ENCODE measurements at places on chromosomes 7 and 10.
A peak's percentile ranks its signal among the peaks of the same experiment; 100 is the strongest.

DNA sequence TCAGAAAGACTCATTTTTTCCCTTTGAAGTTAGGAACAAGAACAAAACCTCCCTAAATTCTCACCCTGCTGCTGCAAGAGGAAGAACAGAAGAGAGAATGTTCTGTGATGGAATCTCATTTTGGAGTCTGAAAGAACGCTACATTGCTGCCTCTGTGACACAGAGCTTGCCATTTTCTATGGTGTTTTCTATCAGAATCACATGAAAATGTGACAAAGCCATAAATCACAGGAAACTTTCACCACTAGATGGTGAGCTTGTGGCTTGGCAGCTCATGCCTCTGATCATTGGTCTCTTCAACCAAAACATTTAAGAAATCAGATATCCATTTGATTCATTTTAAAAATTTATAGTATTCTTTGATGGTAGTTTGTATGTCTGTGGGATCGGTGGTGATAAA, 82.9 kb downstream of the CADPS2 start:
- DNase-seq, result peak; percentile 46

DNA sequence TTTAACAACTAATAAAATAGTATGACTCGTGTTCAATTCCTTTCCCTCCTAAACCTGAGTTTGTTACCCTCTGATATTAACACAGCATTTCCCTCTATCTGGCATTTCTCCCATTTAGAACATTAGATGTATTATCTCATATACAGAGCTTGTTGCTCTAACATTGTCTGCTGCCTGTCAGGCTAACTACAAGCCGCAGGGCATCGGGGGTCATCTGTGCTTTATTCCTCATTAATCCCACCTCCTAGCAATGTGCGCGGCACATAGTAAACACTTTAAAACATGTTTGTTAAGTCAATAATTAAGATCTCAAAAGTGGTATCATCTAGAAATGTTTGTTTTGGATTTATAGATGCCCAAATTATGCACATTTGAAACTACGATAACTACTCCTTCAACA, 52.9 kb upstream of the NEBL start:
- no peak for DNase-seq

DNA sequence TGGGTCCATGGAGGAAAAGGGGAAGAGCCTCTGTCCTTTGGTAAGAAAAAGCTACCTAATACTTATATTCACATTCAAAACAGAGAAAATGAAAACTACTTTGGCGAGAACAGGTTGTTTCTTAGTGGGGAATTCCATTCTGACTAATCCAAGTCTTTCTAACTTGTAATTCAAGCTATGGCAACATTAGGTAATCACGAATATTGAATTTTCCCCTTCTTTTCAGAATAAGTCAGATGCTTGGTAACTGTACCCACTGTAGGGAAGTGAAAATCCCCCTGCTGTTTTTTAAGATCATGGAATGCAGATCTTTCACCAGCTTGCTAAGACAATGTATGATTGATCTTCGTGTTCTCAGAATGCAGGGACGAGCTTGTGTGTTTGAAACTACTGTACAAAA, 384.4 kb downstream of the TCERG1L start:
- no peak for DNase-seq

- DNase-seq, result no peak
Observed at GRCh38 chr10:17122052-17122451, 7.6 kb downstream of the CUBN start.

GRCh38 chr10:14409856-14410458, 79.2 kb upstream of the FRMD4A start:
- DNase-seq, result no peak

- no peak for DNase-seq
Observed at GRCh38 chr7:81788246-81788645, 18.4 kb upstream of the HGF start.

GRCh38 chr7:139703487-139704307, 74.1 kb downstream of the HIPK2 start:
- no peak for DNase-seq

GRCh38 chr7:157136372-157136771, 2.4 kb upstream of the UBE3C start:
- DNase-seq, result peak; percentile 52

DNA sequence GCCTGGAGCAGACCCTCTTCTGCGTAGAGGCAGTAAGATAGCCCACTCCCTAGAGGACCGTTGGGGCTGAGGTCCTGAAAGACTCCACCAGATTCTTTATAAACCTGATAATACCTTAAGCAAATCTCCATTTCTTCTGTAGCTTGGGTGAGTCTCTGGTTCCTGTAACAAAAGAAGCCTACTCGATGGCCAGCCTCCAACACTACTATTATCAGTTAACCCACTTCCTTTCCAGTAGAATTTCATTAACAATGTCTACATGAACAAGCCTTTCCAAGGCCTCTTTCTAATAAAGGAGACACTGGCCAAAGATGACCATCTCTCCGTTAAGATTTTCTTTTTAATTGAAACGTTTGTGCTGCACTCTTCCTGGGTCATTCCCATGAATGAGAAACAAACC, 201.7 kb upstream of the KCTD7 start:
- DNase-seq, result no peak

DNA sequence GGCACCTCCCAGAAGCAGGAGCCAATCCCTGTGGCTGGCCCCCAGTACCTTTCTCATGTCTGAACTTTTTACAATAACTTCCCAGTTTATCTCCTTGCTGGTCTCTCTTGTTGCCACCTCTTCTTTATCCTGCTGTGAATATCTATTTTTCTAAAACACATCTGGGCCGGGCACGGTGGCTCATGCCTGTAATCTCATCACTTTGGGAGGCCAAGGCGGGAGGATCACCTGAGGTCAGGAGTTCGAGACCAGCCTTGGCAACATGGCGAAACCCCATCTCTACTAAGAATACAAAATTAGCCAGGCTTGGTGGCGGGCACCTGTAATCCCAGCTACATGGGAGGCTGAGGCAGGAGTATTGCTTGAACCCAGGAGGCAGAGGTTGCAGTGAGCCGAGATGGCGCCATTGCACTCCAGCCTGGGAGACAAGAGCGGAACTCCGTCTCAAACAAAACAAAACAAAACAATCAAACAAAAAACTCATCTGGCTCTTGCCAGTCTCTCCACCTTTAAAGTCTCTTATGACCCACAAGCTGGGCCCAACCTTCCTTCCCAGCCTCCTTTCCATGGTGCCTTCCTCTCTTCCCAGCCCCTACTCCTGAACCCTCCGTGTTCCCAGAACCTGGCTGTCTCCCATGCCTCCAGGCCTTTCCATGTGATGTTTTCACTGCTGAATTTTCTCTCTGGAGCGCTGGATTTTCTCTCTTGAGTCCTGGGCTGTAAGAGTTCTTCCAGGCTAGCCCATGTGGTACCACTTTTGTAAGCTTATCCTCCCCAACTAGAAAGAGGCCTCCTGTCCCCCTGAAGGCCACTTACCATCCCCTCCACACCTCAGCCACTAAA, 51.3 kb downstream of the HIP1 start:
- DNase-seq, result no peak

GRCh38 chr7:92851732-92852131, 15.4 kb upstream of the CDK6 start:
- no peak for DNase-seq

DNA sequence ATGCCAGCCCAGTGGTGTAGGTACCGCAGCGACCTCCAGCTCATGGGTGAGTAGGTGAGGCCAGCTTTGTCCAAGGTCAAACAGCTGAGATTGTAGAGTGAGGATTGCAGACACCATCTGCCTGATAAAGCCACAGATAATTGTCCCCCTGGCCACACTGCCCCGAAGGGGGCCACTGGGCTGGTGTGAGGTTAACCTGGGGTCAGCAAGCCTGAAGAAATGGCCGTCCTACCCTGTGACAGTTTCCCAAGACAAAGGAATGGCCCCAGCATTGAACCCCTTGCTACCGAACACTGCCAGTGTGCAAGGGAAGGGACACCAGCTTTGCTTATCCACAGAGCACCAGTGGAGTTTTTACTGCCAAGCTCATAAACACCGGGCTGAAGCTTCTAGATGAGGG, 23.0 kb downstream of the ECHDC3 start:
- no peak for DNase-seq

GRCh38 chr10:13925971-13926780, 339.4 kb downstream of the PRPF18 start:
- no peak for DNase-seq
